Activated CD8-positive, alpha-beta T cell treated with anti-CD3 and anti-CD28 coated beads, Interleukin-2, amount 10 ng/mL, durations not matched to agents 7 days and 5 days (primary cell): ENCODE measurements at places on chromosomes 1 and 21.

DNA sequence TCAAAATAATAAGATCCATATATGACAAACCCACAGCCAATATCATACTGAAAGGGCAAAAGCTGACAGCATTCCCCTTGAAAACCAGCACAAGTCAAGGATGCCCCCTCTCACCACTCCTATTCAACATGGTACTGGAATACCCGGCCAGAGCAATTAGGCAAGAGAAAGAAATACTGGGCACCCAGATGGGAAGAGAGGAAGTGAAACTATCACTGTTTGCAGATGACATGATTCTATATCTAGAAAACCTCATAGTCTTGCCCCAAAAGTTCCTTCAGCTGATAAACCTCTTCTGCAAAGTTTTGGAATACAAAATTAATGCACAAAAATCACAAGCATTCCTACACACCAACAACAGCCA, 442.7 kb downstream of the PTBP2 start:
- DNase-seq: no peak

DNA sequence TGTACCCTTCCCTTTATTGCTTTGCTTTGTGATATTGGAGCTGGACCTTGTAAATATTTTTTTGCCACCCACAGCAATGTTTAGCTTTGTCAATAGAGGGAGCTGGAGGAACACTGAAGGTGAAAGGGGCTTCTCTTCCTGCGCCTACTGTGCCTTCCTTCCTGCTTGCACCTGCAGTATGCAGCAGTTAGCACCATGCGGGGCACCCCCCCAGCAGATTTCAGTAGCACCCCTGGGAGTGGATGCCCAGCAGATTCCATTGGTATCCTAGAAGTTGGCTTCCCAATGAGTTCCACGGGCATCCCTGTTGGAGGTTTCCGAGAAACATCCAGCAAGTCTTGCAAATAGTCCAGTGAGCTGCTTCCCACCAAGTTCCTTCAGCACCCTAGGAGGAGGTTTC, 25.6 kb downstream of the S100A10 start:
- DNase-seq: peak; percentile 80

- DNase-seq: no peak
These were observed 9.8 kb downstream of the PAX7 start for GRCh38 chr1:18640228-18641004.

- no peak for DNase-seq
These were observed 5.7 kb downstream of the AHDC1 start for GRCh38 chr1:27598295-27598687.

GRCh38 chr1:42368096-42368795, 12.3 kb upstream of the RIMKLA start:
- no peak for DNase-seq

GRCh38 chr21:27812279-27812678, 845.4 kb upstream of the ADAMTS5 start:
- no peak for DNase-seq

GRCh38 chr1:209721323-209721722, 16.7 kb downstream of the HSD11B1 start:
- DNase-seq: no peak

DNA sequence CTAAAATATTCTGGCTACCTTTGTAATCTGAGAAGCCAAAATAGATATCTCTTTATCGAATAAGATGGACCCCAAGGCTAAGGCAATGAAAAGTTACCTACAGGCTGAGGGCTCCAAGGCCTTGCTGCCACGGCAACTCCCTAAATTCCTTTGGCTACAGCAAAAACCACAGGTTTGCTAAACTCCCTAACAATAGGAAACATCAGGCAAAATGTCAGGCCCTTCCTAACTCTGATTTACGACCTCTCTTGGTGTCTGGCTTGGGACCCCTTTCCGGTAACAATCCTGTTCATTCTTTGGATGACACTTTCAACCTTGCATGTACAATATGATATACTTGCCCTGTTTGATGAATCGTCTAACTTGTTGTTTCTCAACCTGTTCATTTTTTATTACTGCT, 11.3 kb upstream of the OR2T8 start:
- no peak for DNase-seq

GRCh38 chr1:160076295-160076694, 5.0 kb upstream of the KCNJ9 start:
- no peak for DNase-seq

DNA sequence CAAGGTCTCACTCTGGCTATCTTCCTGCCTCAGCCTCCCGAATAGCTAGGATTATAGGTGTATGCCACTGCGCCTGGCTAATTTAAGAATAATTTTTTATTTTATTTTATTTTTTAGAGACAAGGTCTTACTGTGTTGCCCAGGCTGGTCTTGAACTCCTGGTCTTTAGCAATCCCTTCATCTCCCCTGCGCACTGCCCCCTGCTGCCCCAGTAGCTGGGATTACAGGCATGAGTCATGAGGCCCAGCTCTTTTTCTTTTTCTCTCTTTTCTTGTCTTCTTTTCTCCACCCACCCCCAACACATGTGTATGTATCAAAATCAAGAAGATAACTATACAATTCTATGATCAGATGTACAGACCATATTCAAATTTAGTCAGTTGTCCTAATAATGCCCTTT, 87.2 kb downstream of the PEX14 start:
- no peak for DNase-seq

- DNase-seq: no peak
These were observed 48.2 kb upstream of the ACTRT2 start for GRCh38 chr1:2972879-2973575.

DNA sequence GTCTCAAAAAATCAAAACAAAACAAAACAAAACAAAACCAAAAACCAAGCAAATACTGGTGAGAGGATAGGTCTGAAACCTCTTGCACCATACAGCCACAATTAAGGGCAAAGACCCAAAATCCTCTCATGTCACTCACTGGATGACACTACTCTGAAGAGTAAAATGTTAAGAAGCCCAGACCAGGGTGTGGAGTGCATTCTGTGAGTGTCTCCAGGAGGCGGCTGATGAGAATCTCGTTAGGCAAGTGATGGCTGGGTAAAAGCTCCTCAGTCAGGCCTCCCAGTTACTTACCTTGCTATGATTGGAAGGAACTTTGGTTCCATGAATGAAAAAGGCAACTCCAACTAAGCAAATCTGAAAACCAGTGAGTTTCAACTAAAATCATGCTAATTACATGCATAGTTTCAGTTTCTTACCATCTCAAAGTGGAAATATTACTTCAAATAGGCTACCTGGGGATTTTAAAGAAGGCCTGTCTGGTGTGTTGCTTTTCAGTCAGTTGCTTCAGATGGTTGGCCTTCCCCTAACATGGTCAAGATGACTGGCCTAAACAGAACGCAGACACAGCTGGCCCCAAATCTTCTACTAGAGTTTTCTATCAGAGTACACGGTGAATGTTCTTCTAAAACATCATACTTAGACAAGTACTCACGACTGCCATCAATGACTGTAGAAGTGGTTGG, 95.1 kb downstream of the KIAA0319L start:
- DNase-seq: no peak

GRCh38 chr1:6519935-6520671, 28.6 kb upstream of the PLEKHG5 start:
- no peak for DNase-seq

- no peak for DNase-seq
These were observed 3.5 kb downstream of the ARPC5 start for GRCh38 chr1:183632114-183632513.

- DNase-seq: no peak
These were observed 88.3 kb upstream of the GPR52 start for GRCh38 chr1:174359454-174359805.

DNA sequence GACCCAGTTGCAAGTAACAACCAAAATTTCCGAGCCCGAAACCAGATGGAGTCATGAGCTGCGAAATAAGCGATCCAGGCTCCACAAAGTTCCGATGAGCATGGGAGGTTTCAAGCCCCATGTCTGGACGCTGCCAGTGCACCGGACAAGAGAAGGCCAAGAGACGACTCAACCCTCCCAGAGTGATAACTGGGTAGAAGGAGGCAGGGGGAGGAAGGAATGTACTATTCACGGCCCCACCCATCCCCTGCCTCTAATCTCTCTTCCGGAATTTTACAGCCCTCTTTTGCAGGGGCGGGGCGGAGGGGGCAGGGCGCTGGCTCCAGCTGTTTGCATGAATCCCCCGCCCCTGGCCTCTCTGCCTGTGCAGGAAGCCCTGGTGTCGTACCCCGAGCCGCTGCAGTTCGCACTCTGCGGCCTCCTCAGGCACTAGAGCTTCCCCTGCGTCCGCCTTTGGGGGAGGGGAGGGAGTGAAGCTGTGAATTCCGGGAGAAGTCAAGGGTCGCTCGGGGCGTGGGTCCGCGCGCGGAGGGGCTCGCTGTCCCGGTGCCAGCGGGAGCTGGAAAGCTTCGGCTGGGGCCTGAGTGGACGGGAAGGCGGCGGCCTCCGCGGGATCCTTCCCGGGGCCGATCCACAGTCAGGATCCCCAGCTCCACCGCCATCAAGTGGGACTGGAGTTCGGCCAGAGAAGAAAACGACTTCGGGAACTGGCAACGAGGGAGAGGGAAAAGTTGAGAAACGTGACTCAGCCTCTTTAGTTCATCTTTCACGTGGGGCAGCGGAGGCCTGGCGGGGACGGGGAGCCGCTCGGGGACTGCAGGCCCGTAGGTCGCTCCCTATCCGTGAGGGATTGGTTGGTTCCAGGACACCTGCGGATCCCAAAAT, 6.3 kb upstream of the PTP4A2 start:
- peak; percentile 97 for DNase-seq

- no peak for DNase-seq
These were observed 29.6 kb downstream of the TSNAX start for GRCh38 chr1:231557898-231558707.

DNA sequence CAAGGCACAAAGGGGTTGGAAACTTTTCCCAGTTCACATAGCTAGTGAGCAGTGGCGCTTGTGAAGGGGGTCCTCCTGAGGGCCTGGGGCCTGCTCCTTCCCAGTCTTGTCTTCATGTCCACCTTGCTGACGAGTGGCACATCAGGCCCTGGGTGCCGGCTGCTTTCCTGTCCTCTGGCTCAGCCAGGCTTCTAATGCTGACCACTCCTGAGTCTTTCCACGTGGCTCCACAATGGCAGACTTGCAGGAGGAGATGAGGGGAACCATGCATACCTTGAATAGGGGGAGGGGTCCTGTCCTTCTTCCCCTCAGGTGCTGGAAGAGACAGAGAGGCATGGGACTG, 38.7 kb downstream of the MAPKAPK2 start:
- DNase-seq: no peak

- DNase-seq: peak; percentile 83
These were observed 76.4 kb downstream of the FHAD1 start for GRCh38 chr1:15323351-15323988.

DNA sequence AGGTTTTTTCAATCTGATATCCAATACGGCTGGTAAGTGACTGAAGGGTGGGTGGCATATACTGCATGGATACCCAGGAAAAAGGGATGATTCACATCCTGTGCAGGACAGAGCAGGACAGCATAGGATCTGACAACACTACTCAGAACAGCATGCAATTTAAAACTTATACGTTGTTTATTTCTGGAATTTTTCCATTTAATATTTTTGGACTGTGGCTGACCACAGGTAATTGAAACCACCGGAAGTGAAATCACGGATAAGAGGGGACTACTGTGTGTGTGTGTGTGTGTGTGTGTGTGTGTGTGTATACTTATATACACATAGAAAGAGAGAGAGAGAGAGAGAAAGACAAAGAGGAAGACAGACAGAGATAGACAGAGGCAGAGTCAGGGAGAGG, 23.0 kb downstream of the ERICH3 start:
- DNase-seq: no peak

GRCh38 chr1:11946647-11947046, 12.1 kb downstream of the PLOD1 start:
- no peak for DNase-seq

DNA sequence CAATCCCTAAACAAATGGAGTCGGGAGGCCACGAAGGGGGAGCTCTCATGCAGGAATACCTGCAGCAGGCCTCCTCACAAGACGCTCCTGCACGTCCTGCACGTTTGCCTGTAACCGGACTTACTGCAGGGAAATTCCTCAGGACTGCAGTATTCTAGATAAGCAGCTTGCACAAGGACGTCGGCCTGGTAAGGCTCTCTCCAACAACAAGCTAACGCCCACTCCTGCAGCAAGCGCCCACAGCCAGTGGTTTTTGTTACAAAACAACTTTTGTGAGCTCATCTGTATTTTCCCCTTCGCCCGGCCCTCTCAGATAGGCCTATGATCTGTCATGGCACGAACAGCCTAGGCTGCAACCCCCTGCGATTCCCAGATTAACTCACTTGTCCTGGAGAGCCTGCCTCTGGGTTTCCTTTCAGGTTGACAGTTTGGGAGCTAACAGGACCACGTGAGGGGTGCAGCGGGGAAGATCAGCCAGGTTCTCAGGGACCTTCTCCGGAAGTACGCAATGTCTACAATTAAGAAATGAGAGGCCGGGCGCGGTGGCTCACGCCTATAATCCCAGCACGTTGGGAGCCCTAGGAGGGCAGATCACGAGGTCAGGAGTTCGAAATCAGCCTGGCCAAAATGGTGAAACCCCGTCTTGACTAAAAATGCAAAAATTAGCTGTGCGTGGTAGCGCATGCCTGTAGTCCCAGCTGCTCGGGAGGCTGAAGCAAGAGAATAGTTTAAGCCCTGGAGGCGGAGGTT, 921 bp upstream of the MIB2 start:
- DNase-seq: peak; percentile 64

- DNase-seq: no peak
These were observed 2.7 kb upstream of the FALEC start for GRCh38 chr1:150512846-150513245.

GRCh38 chr1:158257888-158258287, 3.7 kb downstream of the CD1A start:
- no peak for DNase-seq

GRCh38 chr1:119449971-119450370, 35.0 kb downstream of the HSD3B2 start:
- no peak for DNase-seq

GRCh38 chr1:51537568-51537967, 18.5 kb upstream of the EPS15 start:
- DNase-seq: no peak

GRCh38 chr1:46735708-46736324, 16.9 kb upstream of the EFCAB14 start:
- DNase-seq: peak; percentile 58

DNA sequence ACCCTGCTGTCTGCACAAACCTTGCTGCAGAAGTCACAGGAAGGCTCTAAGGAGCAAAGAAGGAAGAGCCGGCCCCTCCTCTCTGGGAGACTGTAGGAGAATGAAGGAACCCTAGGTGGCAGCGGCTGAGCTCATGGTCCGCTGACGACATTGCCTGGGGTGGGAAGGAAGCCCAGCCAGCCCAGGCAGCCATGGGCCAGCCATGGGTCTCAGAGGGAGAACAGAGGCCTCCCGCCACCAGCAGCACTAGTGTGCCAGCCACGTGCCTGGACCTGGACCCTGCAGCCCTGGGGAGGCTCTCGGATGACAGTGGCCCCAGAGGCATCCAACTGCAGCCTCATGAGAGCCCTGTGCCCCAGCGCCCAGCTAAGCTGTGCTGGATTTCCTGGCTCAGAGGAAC, 49.2 kb upstream of the POFUT2 start:
- no peak for DNase-seq

DNA sequence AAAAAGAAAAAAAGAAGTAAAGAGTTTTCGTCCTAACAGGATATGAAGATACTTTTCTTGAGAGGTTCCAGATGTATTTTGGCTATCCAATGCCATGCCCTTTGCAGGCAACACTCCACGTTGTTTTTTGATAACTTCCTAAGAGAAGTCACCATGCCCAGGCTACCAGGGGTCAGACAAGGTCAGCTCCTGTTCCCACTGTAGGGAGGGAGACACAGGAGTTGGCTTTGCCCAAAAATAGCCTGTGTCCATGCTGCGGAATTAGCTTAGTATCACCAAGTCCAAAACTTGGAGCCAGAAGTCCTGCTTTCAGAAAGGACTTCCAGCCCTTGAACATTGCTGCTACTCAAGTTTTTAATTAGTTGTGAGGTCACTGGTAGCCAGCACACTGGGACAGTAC, 62.1 kb upstream of the NRIP1 start:
- no peak for DNase-seq
